ENCODE measurements at places on chromosomes 5 and 9.

DNA sequence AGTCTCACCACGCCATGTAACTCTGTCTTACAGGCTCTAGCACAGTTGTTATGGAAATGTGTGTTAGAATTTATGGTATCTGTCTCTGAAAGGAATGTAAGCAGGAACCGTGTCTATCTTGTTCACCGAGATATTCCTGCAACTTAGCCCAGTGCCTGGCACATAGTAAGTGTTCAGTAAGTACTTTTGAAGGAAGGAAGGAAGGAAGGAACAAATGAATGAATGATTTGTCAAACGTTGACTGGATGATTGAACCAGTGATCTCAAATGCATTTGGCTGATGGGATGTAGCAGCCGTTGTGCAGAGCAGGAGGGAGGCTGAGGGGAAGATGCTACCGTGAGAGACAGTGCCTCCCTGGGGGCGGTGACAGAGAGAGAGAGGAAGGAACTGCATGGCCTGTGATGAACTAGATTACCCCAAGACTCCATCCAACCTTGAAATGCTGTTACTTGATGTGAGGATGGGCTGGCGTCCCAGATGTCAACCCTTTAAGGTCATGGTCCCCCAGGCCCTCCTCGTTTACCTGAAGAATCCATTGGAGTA is 47.5 kb upstream of the PPARGC1B start:
- peak; percentile 70 for ATAC-seq

DNA sequence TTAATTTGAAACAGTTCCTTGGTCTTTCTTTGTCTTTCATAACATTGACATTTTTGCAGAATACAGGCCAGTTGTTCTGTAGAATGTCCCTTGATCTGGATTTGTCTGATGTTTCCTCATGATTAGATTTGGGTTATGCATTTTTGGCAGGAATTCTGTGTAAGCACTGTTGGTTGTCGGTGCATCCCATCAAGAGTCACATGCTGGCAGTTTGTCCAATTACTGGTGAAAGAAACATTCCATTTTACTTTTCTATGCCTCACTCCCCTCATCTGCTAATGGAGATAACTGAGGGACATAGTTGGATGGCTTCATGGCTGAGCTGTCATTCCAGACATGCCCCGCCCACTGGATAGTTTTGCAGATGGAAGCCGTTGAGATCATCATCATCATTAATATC is 7.6 kb upstream of the ZNF618 start:
- ATAC-seq: no peak

DNA sequence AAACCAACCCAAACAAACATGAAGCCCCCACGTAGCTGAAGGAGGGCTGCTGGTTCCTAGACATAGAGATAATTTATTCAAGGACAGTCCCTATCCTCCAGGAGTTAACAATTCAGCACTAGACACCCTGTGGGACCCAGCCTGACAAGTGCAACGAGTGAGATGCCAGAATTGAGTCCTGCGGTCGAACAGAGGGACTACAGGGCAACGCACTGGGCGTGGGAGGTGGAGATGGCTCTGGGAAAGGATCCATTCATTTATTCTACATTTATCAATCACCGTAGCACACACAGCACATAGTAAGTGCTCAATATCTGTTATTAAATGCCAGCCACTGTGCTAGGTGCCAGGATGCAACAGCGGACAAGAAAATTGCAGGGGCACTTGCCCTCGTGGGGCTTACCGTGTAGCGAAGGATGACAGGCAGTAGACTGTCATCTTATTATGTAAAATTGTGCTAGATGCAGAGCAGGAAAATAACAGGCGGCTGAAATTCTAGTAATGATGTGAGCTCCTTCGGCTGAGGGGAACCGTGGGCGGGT is 855 bp upstream of the ARHGAP26 start:
- no peak for ATAC-seq

GRCh38 chr5:72937517-72938061 is 18.3 kb upstream of the FCHO2 start:
- no peak for ATAC-seq

DNA sequence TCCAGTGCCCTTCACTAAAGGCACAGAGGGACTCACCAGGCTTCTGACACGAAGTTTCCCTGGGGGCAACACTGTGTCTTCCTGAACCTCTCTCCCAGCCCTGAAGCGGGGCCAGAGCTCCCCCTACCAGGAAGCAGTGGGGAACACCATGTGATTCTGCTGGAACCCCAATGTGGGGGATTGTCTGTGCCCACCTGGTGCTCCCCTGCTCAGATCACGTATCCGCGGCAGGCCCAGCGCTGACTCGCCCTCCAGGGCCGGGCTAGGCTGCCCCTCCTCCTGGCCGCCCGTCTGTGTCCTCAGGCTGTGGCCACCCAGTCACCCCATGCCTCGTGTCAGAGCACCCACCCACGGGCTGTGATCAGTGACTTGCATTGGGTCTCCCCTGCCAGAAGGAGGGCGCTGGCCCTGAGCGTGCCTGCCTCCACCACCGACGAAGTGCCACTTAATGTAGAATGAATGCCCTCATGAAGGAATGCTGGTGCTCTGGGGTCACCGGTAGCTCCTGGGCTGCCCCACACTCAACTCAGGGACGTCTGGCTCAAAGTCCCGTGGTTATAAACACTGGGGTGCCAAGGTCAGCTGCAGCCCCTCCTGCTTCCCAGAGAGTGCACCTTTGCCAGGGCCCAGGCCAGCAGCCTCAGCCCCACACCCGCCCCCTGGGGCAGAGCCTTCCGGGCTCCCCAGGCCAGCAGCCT is 22.1 kb downstream of the SARDH start:
- ATAC-seq: no peak

DNA sequence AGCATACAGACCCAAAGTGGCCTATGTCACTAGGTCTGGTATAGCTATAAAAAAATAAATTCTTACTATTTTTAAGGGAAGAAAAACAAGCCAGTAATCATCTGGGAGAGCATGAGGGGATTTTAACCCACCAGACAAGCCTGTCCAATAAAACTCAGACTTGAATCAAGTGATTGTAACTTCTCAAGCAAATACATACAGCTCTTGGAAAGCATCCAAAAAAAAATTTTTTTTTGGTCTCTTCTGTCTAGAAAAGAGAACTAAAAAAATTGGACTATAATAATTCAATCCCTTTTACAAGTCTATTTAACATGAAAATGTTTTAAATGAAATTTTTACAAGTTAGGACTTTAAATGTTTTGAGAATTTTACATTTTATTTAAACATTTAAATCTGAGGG is 61.7 kb downstream of the FBXL17 start:
- no peak for ATAC-seq

GRCh38 chr9:22055090-22055489 is 46.0 kb upstream of the CDKN2B start:
- ATAC-seq: no peak

GRCh38 chr5:134004626-134005416 is at the start of gene VDAC1:
VDAC1 (minus strand) TSS chr5:134004975; CDS start chr5:133993012, 11,963 bp downstream.
- ATAC-seq: peak; percentile 92

- no peak for ATAC-seq
Observed at GRCh38 chr9:32550150-32550561, 2.0 kb upstream of the SMIM27 start.

- no peak for ATAC-seq
Observed at GRCh38 chr9:71791875-71792274, 23.6 kb upstream of the CEMIP2 start.

- no peak for ATAC-seq
Observed at GRCh38 chr9:134240361-134240760, 76.0 kb upstream of the RNU6ATAC start.

- no peak for ATAC-seq
Observed at GRCh38 chr5:398475-399295, 44.3 kb upstream of the EXOC3 start.
